ENCODE measurements at places on chromosomes 1 and 21.

GRCh38 chr1:68376441-68376840, 73.3 kb downstream of the RPE65 start:
- no peak for DNase-seq

GRCh38 chr1:63807046-63807445, 33.2 kb downstream of the ROR1 start:
- no peak for DNase-seq

DNA sequence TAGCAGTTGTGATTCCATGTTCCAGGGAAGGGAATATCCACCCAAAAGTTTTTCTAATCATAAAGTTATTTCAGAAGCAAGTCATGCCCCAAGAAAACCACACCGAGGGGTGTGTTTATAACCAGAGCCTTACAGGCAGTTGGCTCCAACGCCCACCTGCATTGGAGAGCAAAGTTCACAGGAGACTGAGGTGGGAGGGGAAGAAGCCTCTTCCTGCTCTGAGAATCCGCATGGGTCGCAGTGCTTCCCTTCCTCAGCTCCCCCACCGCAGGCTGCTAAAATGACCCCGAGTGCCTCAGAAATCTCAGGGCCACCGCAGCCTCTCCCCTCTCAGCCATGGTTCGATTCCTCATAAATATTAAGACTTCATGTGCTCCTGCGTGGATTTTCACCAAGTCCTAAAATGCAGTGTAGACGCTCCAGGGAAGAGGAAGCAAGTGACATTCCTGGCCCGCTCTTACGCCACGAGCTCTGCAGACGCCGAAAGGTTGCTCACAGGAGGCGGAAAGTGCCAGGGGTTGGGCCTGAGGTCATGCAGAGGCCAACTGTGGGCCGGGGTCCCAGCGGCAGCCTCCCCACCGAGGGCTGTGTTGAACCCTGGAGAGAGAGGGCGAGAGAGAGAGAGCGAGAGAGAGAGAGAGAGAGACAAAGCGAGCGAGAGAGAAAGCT, 13.4 kb upstream of the SPSB1 start:
- no peak for DNase-seq

GRCh38 chr1:205351984-205352713, 4.6 kb downstream of the KLHDC8A start:
- no peak for DNase-seq

GRCh38 chr21:32975811-32976431, 49.8 kb upstream of the OLIG2 start:
- DNase-seq: no peak

DNA sequence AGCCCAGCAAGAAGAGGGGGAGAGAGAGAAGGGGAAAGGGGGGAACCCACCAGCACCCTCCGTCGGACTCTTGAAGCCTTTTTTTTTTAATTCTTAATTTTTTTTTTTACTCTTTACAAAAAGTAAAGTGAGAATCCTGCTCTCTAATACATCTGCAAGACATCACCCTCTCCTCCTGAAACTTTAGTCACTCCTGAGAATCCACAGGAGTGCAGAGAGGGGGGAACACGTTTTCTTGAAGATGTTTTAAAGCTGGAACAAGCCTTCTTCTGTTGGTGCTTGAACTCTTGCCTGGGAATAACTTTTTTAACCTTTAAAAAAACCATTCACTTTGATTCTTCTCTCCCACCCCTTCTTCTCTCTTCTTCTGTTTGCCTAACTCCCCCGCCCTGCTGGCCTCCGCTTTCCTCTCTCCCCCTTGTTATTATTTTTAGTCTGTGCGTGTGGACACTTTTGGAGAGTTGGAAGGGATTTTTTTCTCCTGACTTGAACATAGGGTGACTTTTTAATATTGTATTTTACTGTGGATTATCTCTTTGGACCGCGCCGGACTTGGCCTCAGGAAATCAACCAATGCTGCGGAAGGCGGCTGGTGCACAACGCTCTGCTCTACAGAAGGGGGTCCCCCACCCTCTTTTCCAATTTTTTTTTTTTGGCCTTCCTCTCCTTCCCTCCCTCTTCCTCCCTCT, 383 bp upstream of the PRRX1 start:
- DNase-seq: peak; percentile 77

DNA sequence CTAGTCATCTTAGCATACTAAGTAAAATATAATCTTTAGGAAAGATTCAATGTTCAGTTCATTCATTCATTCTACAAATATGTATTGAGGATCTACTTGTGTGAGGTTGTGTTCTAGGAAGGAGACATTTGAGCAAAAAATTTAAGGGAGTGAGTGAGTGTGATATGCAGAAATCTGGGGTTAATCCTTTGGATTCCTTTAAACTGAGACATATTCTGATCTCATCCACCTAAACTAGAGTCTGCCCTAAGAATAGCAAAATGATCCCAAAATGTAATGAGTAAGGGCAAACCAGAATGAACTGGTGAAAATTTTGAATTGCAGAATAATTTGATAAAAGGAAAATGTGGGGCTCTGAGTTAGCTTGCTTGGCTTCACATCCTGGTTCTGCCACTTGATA, 8.6 kb downstream of the UBE2U start:
- no peak for DNase-seq

DNA sequence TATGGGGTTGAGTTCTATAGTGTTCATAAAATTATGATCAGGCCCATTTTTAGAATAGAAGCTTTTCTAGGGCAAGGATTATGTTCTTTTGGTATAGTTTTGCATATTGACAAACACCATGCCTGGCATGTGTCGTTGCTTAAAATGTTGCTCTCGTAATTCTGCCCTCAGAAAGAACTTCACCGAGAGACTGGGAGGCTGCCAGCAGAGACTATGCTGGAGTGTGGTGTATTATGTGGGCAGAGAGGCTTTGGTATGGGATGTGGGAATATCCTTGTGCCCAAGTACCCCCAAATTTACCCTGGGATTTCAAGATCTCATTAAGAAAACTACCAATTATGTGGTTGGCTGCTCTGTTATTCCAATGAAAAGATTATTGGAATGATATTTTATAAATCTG, 27.9 kb downstream of the PGM1 start:
- DNase-seq: no peak
